ENCODE measurements at places on chromosomes 11 and 22.

DNA sequence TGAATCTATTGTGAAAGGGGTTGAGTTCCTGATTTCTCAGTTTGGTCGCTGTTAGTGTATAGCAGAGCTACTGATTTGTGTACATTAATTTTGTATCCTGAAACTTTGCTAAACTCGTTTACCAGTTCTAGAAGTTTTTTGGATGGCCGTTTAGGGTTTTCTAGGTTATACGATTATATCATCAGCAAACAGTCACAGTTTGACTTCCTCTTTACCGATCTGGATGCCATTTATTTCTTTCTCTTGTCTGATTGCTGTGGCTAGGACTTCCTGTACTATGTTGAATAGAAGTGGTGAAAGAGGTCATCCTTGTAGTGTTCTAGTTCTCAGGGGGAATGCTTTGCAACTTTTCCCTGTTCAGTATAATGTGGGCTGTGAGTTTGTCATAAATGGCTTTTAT lies 24.6 kb upstream of the OOSP4B start:
- DNase-seq = no peak

GRCh38 chr22:23845265-23846080 lies 6.7 kb upstream of the DERL3 start:
- no peak for DNase-seq

DNA sequence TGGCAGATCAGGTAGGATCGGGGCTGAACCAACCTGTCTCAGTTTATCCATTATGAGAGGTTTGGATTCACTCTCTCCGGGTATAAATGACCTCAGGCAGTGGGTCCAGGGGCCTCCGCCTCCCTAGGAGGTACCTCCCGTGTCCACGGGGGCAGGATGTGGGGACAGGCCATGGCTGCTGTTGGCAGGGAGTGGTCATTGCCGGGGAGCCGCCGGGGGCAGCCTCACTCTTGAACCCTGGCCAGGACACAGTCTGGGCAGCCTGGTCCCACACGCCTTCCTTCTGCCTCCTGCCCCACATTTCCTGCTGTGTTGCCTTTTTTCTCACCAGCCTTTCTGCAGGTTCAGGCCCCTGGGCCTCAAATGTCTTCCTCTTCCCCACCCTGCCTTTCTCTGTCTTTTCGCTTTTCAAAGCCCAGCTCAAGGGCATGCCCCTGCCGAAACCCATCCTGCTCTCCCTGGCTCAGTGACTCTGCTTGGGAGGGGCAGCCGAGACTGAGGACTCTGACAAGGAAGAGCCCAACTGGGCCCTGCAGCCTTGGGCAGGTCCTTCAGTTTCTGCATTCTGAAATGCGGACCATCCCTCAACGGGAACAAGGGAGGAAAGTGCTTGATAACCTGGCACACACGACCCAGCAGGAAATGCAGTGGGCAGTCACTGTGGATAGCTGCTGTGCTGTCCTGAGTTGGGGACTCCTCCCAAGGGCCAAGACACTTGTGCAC lies 31.1 kb downstream of the ZC3H7B start:
- DNase-seq = no peak

DNA sequence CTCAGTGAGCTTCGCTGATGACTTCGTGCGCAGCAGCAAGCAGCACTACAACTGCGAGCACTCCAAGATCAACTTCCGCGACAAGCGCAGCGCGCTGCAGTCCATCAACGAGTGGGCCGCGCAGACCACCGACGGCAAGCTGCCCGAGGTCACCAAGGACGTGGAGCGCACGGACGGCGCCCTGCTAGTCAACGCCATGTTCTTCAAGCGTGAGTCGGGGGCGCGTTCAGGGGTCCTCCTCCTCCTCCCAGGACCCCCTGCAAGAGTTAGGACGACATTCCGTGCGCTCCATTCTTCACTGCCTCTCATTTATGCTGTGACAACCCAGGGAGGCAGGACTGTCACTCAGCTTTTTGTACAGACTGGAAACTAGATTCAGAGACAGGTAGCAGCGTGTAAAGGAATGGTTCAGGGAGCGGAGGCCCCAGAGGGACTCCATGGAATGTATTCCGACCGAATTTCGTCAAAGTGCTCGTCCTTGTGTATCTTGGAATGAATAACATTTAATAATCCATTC lies 4.8 kb downstream of the SERPINH1 start:
- DNase-seq = no peak

GRCh38 chr11:1204381-1205101 lies 18.3 kb upstream of the MUC5B start:
- no peak for DNase-seq
